Activated naive CD4-positive, alpha-beta T cell treated with Interleukin-2 at 50 U/mL for 16 hours (primary cell): ENCODE measurements at places on chromosomes 16 and 17.
A peak's percentile ranks its signal among the peaks of the same experiment; 100 is the strongest.

DNA sequence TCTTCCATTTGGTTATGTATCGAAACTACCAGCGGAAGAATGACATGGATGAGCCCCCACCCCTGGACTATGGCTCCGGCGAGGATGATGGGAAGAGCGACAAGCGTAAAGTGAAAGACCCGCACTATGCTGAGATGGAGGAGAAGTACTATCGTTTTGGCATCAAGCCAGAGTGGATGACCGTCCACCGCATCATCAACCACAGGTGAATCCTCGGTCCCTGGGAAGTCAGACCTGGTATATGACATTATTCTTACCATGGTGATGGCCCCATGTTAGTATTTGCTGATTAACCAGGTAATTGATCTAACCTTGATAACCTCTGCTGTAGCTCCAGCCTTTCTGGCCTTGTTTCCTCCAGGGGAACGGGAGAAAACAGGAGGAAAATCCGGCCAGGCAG, 8.5 kb downstream of the CHD3 start:
- DNase-seq: no peak

GRCh38 chr17:77420804-77421629, 280.2 kb downstream of the SEC14L1 start:
- DNase-seq: peak; percentile 49

DNA sequence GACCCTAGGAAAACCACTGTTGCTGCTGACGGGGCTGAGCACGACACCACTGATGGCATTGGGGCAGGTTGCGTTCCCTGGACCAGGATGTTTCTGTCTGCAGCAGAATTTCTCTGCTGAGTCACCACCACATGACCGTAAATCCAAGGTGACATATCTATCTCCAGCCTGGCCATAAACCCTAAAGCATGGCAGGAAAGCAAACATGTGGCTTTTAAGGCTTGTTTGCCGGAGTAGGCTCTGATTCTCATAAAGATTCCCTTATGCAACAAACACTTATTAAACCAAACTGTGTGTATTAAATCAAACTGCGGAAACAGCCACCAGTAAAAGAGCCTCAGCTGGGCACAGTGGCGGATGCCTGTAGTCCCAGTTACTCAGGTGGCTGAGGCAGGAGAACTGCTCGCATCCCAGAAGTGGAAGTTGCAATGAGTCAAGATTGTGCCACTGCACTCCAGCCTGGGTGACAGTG, 17.3 kb downstream of the MPHOSPH6 start:
- no peak for DNase-seq

DNA sequence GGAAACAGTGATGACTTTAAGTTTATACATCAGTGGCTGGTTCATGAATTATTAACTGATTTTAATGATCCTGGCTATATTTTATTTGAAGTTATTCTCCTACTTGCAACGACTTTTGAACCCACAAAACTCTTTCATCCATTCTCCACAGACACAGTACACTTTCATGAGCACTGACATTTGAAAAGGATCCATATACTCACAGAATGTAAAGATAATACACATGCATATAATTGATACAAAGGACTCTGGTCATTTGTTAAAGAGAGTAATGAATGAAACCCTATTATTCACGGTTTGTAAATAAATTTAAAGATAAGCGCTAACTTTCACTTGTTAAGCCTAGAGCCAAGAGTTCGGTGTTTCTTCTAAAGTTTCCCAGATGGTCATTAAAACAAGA, 3.3 kb downstream of the TOX3 start:
- DNase-seq: no peak

- DNase-seq: no peak
Measured at GRCh38 chr17:77796176-77796860, 162.2 kb upstream of the TNRC6C start.

DNA sequence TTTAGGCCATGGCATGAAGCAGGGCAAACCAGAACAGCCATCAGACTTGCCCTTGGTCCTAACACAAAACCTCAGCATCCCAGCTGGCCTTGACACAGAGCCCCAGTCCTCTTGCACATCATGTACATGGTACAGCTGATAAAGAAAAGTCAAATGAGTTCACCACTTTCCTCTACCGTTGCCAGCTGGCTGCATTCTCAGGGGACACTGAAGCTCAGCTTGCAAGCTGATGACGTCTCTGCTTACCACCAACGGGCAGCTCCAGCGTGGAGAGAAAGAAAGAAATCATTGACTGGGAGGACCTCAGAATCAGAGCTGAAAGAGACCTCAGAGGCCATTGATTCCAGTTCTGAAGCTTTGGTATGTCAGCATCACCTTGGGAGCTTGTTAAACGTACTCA, 80.7 kb upstream of the CES5A start:
- no peak for DNase-seq

DNA sequence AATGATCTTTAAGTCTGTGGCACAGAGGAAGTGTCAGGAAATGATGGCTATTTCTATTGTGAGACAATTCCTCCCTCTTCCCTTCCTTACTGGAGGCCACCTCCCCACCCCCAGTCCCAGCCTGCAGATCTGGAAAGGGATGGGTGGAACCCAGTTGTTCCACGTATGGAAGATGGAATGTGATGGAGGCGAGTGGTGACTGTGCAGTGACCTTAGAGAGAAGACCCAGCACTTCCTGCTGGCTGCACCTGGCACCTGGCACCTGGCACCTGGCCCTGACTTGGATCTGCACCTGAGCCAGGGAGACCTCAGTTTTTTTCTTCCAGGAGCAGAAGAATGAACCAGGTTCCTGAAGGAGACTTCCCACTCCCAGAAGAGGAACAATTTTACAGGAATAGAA, 33.0 kb upstream of the TMC5 start:
- DNase-seq: no peak

DNA sequence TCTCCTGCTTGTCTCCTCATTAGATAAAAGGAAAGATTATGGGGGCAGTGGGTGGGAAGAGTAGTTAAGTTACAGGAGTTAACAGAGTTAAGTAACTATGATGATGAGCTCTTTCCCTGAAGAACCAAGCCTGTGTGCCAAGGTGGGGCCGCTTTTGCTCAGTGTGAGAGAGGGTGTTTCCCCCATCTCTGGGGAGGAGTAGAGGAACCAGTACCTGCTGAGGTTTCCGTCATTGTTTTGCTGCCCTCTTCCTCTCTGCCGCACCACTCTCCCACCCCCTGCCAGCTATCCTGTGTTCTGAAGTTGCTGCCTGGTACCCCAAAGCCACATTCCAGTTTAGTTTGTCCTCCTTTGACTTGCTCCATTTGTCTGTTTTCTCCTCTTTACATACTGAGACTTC, 20.8 kb upstream of the KRT10 start:
- no peak for DNase-seq

DNA sequence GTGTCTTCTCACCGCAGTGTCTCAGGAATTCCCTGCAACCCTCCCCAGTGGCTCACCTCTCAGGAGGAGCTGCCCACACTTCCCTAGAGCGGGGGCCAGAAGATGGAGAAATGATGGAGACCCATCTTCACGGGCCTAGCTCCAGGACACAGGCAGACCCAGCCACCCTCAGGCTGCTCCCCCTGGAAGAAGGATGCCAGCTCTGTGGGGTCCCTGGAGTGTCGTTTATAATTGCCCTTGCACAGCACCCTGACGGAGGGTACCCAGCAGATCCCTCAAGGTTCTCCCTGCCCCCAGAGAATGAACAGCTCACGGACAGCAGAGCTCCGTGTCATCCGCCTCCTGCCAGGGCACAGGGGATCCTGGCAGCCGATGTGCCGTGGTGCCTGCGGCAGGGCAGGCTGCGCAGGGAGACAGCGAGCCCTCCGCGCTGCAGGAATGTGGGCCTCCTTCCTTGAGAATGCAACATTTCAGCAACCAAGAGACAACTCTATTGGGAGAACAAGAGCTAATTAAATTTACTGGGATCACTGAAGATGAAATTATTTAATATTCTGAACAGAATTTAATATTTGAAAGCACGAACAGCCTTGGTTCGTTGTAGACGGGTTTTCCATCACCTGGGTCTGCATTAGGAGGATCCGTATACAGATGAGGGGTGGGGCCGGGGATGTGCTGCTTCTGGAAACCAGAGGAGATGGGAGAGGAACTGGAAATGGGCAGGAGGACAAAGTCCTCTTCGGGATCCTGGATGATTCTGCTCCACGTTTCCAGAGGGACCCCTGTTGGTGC, 21.0 kb upstream of the RBFOX3 start:
- DNase-seq: no peak

DNA sequence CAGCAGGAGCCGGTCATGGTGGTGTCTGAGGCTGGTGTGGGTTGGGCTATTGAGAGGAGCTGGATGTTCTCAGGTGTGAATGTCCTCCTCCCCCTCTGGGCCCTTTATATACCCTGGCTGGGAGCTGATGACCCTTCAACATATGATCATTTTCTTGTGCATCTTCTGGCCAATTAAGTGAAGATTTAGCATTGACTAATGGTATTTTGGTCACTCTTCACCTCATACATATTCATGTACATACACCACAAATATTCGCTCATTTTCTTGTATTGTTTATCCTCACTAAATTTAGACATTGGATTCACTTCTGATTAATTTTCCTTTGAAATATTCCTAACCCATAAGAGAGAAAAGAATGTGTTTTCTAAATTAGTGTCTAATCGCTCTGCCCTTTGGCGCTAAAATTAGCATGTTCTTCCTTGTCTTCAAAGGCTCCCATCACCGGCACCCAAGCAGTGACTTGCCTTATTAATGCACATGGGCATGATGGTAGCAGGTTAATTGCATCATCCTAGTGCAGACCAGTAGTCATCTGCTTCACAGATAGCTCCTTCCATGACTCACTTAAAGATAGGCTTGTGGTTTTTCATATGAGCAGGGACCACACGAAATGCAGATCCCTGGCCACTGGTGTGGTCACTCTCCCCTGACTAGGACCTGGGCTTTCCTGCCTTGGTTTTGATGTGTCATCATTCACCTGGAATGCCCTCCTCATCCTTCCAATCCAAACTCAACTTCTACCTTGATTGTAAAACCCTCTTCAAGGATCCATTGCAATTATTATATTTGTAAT, at the start of gene KRTAP2-4:
Gene KRTAP2-4, minus strand, starts transcription at position 51 of the 796 bp plus-strand sequence. Its CDS starts 34 bp downstream, at position 17.
- DNase-seq: no peak

- DNase-seq: no peak
Measured at GRCh38 chr16:78242239-78242630, 142.8 kb downstream of the WWOX start.

- DNase-seq: no peak
Measured at GRCh38 chr17:10357768-10358167, 15.0 kb downstream of the MYH13 start.

DNA sequence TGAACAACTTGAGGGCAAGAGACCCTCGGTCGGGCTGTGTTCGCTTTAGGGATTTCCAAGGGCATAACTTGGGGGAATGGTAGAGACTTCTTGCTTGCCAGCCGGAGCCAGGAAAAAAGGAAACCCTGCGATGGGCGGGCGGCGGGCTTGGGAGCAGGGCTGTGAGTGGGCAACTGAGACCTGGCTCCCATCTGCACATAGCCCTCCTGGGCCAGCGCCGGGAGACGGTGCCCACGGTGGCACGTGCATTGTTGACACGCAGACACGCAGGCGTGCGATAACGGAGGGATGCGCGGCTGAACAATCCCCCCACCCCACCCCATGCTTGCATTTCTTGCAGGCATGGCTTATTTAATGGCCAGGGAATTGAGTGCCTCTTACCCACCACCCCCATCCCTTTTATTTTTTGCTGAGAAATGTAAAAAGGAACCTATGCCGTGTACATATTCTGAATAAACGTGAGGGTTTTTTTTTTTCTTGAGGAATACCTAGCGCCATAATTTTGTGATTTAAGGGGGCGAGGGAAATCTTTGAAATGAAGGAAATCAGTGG, 17.1 kb upstream of the ZFHX3 start:
- no peak for DNase-seq

GRCh38 chr16:84537491-84538151, 33.2 kb upstream of the MEAK7 start:
- DNase-seq: no peak

DNA sequence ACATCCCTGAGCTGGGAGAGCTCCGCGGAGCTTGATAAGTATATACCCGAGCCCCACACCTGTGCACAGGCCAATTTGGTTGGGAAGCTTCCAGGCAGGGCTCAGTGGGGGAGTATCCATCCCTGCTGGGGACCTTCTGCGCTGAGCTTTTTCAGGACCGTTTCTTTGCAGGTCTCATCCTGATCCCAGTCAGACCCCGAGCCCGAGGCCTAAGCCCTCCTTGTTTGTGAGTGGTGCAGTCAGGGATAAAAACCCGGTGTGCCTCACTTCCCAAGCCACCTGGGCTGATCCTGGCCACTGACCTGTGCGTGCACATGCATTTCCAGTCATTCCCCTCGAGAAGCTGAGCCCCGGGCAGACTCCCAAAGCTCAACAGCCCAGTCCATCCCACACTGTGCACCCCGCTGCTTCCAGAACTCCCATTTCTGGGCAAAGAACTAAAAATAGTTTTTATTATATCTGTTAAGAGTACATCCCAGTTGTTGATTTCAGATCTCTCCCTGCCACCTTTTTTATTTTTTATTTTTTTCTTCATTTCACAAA, 27.3 kb upstream of the NAT9 start:
- no peak for DNase-seq

DNA sequence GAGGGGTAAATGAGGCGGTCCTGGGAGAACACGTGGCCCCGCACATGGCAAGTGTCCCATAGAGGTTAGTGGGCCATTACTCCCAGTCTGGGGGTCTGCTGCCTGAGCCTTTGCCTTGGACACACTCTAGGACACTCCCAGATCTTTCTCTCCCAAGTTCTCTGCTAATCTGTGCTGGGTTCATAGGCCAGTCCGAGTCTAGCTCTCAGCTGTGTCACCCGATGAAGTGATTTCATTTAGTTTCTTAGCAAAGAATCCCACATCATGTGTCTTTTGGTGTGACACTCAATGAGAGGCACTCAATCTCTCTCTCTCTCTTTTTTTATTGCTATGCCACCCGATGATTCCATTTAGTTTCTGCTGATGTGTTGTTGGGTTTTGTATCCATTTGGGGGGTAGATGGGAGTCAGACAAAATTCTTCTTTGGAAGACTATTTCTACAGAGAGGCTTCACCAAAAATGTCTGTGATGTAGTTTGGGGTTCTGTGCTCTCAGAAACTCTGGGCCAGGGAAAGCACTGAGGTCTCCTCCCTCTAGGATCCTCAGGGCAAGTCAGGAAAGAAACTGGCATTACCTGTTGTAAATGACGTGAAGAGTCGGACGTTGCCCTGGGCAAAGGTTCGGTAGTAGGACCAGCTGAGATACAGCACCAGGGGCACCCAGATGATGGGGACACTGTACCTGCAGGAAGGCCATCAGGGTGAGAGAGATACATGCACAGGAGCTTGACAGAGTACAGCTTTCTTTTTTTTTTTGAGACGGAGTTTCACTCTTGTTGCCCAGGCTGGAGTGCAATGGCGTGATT, 25.2 kb upstream of the MLKL start:
- DNase-seq: no peak

DNA sequence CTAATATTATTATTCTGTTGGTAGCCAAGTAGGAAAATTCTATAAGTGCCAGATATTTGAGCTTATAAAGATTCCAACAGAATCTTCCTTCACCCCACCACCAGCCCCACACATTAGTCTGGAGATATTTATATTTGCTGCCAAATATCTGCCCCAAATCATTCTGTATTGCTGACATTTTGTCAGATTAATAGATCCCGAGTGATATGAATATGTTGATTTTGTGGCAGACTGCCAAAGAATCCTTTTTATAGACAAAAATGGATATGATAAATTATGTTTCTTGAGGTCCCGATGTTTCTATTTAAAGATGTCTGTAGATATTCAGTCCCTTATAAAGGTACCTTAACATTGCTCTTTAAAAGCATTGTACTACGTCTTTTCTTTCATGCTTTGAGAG, 162.2 kb upstream of the KCNJ16 start:
- DNase-seq: no peak
